ENCODE measurements at places on chromosomes 3 and 15.

DNA sequence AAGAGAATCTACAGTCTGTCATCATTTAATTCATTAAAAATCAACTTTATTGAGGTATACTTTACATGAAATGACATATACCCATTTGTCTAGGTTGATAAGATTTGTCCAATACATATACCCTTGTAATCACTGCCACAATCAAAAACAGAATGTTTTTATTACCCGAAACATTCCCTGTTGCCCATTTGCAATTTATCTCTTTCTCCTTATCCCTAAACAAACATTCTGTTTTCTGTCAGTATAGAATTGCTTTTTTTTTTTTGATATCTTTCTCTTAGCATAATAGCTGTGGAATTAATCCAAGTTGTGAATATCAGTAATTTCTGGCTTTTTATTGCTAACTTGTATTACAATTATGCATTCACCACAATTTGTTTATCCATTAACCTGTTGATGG, 4.3 kb upstream of the CNTN6 start:
- no peak for DNase-seq

GRCh38 chr15:36941798-36942197, 158.6 kb downstream of the MEIS2 start:
- DNase-seq = no peak

- DNase-seq = no peak
Measured at GRCh38 chr15:72902919-72903260, 119.3 kb upstream of the ADPGK start.

DNA sequence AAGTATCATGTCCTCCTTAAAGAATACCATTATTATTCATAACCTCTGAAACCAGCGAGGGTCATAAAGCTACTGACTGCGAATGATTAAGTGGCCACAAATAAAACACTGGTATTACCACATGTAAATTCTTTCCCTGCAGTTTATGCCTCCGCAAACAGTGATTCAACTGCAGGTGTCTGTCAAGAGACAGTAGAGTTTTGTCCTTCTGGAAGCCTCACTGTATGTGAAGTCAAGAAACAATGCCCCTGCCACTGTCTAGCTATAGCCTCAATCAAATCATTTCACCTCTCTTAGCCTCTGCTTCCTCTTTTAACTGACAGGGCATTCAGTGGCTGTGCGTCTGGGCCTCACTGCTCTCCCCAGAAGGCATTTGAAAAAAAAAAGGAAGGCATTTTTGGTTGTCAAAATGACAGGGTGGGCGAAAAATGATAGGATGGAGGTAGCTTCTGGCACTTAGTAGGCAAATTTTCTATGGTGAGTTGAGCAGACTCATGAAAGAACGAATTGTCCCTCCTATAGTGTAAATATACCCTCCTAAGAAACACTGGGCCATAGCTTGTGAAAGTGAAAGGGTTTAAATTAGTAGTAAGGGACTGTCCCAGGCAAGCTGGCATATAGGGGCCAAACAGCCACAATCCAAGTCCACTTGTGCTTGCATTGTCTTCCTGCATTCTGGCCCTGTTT, 66.7 kb downstream of the FILIP1L start:
- no peak for DNase-seq

DNA sequence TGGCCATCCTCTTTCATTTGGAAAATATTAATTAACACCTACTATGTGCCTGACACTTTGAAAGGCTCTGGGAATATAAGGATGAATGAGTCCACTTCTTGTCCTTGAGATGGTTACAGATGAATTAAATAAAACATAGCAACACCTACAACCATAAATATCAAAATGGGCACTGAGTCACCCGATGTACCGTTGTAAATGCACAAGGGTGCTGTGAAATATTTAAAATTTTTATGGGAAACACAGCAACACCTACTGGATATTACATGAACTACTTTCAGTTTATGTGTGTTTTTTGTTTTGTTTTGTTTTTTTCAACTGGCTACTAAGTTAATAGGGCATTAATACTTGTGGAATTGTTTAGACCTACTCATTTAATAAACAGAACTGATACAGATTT, 239.0 kb upstream of the NAALADL2 start:
- no peak for DNase-seq

GRCh38 chr3:40939030-40939740, 260.1 kb upstream of the CTNNB1 start:
- DNase-seq = no peak

- no peak for DNase-seq
Measured at GRCh38 chr15:39948817-39949216, 14.9 kb downstream of the EIF2AK4 start.

- DNase-seq = no peak
Measured at GRCh38 chr3:38030126-38031021, 932 bp upstream of the PLCD1 start.

GRCh38 chr3:32495085-32495484, 7.6 kb downstream of the CMTM6 start:
- DNase-seq = no peak

DNA sequence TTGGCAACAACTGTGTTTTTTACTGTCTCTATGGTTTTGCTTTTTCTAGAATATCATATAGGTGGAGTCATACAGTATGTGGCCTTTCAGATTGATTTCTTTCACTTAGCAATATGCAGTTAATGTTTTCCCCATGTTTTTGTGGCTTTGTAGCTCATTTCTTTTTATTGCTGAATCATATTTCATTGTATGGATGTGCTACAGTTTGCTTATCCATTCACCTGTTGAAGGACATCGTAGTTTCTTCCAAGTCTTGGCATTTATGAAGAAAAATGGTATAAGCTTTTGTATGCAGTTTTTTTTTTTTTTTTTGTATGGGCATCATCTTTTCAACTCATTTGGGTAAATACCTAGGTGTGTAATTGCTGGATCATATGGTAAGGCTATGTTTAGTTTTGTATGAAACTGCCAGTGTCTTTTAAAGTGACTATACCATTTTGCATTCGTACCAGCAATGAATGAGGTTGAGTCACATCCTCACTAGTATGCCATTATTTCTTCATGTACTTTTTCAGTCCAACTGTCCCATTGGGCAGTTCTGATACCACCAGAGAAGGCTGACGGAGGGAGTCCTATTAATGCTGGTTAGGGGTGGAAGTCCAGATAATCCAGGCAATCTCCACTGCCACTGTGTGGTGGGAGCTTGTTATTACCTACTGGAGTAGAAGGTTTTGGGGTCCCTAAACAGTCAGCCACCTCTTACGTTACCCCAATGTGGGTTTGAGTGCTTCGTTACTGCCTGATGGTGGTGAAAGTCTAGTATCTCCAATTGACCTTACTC, 210.5 kb downstream of the DOCK3 start:
- no peak for DNase-seq

GRCh38 chr3:119401069-119401468, 62.3 kb downstream of the TMEM39A start:
- DNase-seq = no peak

GRCh38 chr3:100506355-100506754, 13.9 kb downstream of the TMEM45A start:
- no peak for DNase-seq

DNA sequence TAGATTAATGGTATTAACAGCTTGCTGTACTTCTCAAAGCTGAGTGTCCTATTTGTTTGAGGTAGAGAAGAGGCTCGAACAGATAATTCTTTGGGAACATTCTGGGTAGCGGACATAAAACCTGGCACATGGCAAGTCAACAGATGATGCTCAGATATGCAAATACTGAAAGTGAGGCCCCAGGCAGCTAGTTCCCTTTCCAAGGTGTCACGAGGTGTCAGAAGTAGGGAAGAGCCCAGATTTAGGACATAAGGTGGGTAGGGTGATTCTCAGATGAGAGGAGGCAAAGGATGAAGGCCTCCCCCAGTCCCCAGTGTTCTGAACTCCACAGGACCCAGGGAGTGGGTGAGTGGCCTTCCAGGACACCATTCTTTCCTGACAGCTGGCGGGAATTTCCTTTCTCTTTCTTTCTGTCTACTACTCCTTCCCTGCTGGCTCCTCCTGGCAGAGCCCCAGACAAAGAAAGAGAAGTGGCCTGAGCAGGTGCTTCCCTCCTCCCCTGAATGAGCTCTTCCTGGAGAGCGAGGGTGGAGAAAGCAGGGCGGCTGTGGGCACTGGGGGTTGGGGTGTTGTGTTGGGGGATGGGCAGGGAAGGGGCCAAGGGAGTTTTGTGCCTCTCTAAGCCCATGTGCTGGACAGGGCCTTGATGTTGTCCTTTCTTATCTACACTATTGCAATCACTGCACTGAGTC, 87.5 kb downstream of the CORO2B start:
- no peak for DNase-seq

DNA sequence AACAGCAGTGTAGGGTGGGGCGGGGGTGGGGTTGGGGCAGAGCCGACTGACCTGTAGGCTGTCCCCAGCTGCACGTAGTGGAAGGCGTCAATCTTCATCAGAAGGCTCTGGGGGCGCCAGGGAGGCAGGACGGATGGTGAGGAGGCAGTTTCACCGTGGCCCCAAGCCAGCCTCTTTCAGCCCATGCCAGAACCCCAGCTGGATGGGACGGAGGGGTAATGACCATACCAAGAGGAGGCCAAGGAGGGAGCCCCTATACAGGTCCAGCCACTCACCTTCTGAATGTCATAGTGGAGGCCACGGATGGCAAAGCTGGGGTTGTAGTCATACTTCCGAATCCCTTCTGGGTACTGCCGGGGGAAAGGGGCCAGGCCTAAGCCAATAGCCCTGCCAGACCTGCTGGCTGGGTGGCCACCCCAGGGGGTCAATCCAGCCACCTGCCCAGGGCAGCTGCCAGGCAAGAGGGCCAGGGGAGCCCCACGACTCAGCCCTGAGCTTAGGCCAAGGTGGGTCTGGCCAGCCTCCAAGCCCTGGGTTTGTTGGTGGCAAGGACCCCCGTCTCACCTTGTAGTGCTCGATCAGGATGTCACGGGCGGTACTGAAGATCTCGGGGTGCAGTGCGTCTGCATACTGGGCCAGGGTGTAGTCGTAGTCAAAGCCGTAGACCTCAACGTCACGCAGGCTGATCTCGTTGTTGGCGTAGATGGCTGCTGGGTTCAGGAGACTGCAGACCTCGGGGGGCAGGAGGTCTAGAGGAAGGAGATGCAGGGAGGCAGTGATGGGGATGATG, 4.9 kb downstream of the NT5DC2 start:
- DNase-seq = no peak

DNA sequence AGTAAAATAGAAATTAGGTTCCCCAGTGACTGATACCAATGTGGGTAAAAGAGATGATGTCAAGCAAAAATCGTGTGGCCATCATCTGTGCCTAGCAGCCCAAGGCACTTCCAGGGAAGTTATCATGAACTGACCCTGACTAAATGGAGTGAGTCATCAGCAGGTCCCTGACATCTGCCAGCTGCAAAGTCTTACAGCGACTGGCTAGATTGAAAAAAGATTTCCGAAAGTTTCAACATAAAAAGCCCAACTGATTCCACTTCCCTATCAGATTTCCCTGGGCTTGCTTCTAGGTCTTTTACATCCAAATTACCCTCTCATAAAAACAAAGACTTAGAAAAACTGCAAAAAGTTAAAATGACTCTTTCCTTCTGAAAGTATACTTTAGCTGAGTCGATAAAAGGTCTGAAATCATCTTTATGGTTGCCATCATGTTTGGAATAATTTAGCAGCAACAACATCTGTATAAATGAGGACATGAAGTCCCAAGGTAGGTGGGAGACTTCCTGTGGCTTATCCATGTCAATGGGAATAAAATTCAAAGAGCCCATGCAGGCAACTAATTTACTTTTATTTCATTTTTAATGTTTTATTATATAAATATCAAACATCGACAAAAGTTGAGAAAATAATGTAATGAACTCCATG, 342.8 kb downstream of the ERC2 start:
- DNase-seq = no peak

DNA sequence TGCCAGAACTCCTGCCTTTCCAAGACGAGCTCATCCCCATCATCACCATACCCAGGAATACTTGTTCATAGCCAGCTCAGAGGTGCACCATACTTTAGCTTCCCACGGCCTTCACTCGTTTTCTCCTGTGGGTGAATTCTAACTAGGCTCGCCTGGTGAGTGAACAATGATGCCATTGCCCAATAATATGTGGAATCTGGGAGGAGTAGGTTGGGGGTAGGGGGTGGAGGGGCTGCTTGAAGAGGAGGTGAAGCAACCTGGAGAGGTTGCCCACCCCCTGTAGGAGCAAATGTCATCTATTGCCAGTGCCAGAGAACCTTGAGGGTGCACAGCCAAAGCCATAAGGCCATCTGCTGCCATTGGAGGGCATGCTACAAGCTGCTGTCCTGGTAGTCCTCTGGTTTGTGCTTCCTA, 592 bp upstream of the ZNF445 start:
- no peak for DNase-seq

- DNase-seq = no peak
Measured at GRCh38 chr3:188042466-188042865, 111.5 kb upstream of the LPP start.

GRCh38 chr3:194598771-194599557, 34.3 kb downstream of the TMEM44 start:
- DNase-seq = no peak

DNA sequence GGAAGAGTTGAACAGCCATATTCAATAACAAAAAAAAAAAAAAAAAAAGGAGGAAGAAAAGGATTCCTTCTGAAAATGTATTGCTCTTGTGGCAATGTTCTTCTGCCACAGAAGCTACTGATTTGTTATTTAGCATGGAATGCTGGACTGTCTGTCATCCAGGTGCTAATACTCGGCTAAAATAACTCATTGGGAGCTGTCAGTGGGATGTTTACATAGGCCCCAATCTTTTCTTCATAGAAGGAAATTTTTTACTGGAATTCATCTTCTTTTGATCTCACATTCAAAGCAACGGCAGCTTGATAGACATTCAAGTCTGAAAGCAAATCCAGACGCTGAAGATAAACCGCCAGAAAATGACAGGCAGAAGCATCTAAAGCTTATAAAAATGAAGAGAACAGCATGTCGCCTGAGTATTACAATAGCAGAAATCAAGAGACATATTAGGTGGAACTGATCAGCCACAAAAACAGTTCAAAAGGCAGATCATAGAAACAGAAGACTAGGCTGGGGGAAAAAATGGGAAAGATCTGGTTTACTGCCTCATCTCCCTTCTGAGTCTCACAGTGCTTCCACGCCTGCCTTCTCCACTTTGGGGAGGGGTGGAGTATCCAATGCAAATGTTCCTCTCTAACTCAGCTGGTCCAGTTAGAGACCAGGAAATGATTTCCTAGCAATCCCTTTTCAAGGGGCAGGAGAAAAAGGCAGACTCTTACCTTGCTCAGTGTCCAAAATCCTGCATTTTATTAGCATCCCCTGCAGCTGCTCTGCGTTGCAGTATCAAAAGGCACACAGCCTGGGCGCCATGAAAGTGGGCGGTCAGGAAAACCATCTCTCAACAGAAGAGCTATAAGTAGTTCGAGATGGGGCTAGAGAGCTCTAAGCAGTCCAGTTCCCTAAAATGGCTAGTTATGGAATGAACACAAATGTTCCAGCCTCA, 451.9 kb downstream of the FOXP1 start:
- DNase-seq = no peak

DNA sequence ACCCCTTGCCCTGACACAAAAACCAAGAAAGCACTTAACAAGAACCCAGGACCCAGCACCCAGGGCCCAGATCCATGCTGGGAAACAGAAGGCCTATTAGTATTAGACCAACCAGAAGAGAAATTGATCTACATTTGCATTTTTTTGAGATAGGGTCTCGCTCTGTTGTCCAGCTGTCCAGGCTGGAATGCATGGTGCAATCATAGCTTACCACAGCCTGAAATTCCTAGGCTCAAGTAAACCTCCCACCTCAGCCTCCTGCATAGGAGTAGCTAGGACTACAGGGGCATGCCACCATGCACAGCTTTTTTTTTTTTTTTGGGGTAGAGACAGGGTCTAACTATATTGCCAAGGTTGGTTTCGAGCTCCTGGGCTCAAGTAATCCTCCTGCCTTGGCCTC, 26.4 kb downstream of the CCDC12 start:
- DNase-seq = no peak
